ENCODE measurements at places on chromosomes 1 and 21. TPM values are rescaled to one million over a fixed set of nuclear protein-coding genes. Genes with fewer than 3 reads are reported as not detected.
A peak's percentile ranks its signal among the peaks of the same experiment; 100 is the strongest.

Gene HS2ST1
- 63.7 TPM for total RNA-seq

Gene HTR6
- not detected for total RNA-seq

Gene SPRR1B
- not detected for total RNA-seq

Gene OR6K3
- not detected for total RNA-seq

Gene PRKCZ
- total RNA-seq, result 13.0 TPM

Gene KRTAP10-12
- not detected for total RNA-seq

Gene CRYZL1
- total RNA-seq, result 40.0 TPM

Gene SLC1A7
- total RNA-seq, result not detected

DNA sequence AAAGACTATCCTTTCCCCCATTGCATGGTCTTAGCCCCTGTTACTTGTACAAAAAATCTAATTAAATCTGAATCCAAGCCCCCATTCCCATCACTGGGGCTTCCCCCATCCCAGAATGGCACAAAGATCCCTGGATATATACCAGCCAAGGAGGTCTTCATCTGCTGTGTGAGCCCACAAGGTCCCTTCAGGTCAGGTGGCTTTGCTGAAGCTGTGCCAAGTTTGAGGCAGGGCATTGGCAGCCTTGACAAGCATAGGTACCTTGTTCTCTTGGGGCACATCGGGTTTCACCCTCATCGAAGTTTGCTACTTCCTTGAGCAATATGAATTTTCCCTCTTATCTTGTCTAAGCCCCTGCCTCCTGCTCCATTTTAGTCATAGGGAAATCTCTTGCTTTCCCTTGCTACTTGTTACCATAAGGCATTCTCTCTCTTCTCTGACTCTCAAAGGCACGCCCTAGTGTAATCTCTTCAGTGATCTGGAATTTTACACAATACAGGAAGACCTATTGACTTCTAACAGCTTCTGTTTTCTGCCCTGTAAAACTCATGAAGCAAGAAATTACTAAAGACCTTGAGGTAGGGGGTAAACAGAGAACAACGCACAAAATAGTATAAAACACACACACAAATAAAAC is 71.4 kb upstream of the COG2 start:
- no peak for DNase-seq

- peak; percentile 52 for DNase-seq
These were observed 977 bp downstream of the TRAF3IP3 start for GRCh38 chr1:209756615-209757445.

DNA sequence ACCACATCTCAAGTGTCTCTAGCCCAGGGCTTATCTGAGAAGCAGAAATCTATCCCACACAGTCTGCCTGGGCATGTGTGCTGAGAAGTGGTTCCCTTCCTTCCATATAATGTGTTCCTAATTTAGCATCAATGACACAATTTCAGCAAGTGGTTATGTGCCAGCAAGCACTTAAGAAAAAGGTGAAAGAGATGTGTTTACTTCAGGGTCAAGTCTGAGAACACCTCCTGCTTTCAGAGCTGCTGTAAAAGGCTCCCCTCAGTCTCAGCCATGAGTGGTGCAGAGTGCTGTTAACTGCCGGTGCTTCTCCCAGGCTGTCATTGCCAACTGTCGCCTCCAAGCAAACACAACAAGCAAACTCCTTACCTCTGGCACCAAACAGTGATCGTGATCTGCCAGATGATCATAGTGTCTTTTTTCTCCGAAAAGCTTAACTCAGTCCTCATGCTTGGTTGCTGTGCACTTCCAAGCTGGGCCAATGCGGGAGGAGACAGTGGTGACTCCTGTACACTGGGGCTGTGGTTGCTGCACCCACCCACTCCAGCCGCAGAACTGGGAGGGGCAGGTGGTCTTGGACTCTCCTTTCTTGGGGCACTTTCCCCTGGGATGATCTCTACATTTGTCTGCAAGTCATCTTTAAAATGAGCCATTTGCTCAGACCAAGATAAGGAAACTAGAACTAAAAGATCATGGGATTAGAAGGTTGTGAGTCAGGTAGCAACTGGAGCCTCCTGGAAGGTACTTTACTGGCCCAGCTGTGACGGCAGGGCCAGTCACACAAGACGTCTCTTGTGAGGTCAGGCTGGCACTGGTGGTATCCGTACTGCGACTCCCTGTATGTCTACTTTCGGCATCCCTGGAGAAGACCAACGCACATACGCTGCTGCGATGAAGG is 32.4 kb downstream of the ATP1A1 start:
- no peak for DNase-seq

GRCh38 chr1:194279975-194280374 is 1093.6 kb upstream of the B3GALT2 start:
- DNase-seq, result peak; percentile 51

GRCh38 chr1:93714356-93714755 is 32.7 kb upstream of the BCAR3 start:
- no peak for DNase-seq

- no peak for DNase-seq
These were observed 6.3 kb upstream of the JUN start for GRCh38 chr1:58789996-58790660.

- no peak for DNase-seq
These were observed at the start of gene HYI for GRCh38 chr1:43453442-43454269. Gene HYI, minus strand, starts transcription at chr1:43453931. Its CDS starts 138 bp downstream, at chr1:43453793.

DNA sequence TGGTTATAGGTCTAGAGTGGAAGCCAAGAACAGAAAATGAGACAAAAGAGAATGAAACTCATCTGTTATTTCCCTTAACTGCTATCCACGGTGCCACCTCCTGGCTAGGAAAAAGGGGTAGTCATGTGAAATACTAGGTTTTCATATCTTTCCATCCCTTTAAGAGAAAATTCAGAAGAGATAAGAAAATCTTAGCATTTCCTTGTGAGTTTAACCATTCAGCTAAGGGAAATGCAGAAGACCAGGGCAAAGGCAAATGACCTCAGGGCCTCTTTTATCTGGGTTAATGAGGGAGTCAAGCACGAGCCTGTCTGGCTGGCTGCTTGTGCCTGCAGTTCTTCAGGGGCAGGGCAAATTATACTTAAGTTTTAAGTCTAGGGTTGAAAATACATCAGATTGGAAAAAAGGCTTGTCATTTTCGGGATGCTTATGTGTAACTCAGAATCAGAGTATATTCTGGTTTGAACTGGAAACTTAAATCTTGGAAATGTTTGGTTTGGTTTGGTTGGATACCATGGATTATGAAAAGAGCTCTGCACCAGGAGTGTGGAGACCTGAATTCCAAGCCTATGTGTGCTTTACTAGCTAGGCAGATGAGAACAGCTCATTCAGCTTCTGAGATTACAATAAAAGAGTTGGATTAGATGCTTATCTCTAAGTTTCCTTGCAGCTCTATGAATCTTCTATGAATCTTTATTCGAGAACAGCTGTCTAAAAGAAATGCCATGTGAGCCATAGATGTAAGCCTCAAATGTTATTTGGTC is 19.9 kb downstream of the NIBAN1 start:
- DNase-seq, result no peak

- no peak for DNase-seq
These were observed 4.1 kb upstream of the KRTAP12-2 start for GRCh38 chr21:44670642-44671432.

DNA sequence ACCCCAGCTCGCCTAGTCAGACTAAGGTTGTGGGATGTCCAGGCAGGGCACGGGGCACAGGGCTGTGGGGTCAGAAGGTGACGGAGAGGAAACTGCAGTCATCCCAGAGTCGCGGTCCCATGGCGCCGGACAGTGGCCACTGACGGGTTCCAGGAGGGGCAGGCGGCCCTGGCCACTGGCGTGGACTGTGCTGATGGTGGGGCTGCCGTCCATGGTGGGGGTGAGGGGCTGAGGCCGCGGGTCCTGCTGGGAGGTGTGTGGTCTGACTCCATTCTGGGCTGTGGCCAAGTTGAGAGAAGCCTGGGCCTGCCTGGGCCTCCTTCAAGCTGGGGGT is 32.0 kb downstream of the PCNT start:
- DNase-seq, result no peak

GRCh38 chr1:162422662-162423375 is 10.9 kb upstream of the SH2D1B start:
- no peak for DNase-seq

- no peak for DNase-seq
These were observed 119.4 kb upstream of the F3 start for GRCh38 chr1:94660994-94661393.

- no peak for DNase-seq
These were observed 671.7 kb downstream of the SMYD3 start for GRCh38 chr1:245835386-245835785.

DNA sequence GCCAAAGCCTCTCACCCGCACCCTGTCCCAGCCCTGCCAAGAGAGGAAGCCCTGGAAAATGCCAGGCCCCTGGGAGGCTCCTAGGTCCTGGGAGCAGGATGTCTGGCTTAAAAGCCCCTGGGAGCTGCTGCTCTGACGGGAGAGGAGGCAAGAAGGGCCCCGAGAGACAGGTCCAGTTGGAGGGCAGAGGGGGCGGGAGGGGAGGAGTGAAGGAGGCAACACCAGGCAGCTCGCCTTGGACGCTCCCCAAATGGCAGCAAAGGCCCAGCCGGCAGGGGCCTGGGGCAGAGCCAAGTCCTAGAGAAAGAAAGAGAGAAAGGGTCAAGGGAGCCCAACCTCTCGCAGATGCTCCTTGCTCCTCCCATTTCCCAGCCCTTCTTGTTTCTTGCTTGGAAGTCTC is 6.8 kb downstream of the ETV3L start:
- DNase-seq, result no peak

GRCh38 chr1:64757213-64757612 is 12.3 kb downstream of the RAVER2 start:
- DNase-seq, result no peak

DNA sequence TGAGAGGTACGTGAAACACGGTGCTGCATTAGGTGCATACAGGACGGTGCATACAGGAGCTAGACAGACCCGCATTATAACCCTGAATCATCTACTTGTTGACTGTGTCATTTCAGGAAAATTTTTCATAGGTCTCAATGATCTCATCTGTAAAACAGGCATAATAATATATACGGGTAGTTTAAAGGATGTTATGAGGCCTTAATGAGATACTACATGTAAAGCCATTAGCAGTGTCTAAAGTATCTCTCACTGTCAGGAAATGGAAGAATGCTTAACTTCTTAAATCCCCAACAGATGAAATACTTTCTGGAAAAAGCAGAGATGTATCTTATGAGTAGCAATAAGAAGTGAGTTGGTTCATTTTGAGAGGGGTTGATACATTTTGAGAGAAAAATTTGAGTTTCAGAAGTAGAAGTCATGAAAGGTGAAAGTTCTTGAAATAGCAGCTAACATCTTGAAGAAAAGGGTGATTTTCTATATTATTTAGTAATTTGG is 669.6 kb downstream of the PTPRC start:
- no peak for DNase-seq

DNA sequence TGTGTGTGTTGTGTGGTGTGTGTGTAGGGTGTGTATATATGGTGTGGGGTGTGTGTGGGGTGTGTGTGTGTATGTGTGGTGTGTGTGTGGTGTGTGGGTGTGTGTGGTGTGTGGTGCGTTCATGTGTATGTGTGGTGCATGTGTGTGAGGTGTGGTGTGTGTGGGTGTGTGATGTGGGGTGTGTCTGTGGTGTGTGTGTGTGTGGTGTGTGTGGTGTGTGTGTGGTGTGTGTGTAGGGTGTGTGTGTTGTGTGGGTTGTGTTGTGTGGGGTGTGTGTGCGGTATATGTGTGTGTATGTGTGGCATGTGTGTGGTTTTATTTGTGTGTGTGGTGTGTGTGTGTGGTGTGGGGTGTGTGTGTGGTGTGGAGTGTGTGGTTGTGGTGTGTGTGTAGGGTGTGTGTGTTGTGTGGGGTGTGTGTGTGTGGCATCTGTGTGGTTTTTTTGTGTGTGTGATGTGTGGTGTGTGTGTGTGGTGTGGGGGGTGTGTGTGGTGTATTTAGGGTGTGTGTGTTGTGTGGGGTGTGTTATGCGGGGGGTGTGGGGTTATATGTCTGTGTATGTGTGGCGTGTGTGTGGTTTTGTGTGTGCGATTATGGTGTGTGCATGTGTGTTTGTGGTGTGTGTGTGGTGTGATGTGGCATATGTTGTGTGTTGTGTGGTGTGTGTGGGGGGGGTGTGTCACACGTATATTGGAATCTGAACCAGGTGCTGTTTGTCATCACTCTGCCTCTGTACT is 17.1 kb upstream of the ZBTB21 start:
- no peak for DNase-seq

DNA sequence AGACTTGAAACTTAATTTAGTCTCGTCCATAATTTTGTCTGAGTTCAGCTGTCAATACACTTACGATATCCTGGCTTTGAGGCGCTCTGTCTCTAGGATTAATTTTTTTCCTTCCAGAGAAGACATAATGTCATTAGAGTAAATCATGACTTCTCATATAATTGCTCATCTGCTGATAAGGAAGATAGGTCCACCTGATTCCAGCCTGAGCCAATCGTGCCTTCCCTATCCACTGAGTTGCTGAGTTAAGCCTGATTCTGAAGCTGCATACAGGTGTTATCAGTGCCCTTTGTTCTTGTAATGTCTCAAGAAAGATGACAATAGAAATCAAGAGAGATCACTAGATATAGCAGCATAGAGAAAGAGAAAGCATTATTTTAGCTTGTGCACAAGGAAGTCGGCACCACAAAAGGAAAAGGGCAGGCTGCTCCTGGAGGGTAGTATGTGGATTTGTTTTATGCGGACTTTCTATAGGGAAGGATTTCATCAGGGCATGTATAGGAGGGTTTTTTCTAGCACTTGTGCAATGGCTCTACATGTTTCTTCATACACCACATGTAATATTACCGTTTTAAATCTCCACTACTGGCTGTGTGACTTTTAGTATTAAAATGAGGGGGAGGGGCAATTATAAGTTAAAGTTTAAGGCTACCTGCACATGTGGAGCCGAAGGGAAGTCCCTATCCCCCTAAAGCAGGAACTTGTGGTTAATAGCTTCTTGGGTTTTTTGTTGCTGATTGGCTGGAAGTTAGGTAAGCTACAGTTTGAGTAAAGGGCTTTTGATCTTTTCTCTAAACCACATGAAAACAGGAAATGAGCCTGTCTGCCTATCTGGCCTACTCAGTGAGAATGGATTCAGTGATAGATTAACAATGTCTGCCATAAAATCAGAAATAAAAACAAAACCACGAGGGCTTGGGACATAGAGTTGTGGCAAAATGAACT is 133.4 kb downstream of the PLPPR5 start:
- peak; percentile 90 for DNase-seq

DNA sequence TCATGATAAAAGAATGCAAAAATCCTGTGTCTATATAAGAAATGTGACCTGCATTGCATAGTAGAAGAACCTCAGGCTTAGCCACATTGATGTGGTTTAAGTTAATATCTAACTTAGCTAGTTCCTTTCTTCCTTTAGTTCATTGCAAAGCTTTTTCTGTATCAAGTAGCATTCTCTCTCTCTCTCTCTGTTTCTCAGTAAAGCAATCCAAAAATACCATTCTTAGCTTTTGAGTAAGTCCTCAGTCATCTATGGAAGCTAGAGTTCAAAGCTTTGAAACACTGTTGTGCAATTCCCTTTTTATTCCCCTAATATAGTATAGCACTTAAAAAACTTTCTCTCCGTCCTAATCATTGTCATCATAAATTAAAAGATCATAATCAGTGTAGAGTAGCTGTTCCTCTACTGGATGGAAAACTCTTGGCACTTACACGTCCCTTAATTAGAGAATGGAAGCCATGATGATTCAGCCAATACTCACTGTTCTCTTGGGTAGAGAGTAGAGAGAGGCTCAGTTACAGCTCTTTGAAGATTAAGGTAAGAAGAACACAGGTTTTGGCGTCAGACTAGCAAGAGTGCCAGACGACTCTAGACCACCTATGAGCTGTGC is 350.3 kb upstream of the LYPLAL1 start:
- DNase-seq, result no peak

All from OCI-LY7 (cell line).